ENCODE measurements at places on chromosomes 12 and 14. TPM values are rescaled to one million over a fixed set of nuclear protein-coding genes. Genes with fewer than 3 reads are reported as not detected.

DNA sequence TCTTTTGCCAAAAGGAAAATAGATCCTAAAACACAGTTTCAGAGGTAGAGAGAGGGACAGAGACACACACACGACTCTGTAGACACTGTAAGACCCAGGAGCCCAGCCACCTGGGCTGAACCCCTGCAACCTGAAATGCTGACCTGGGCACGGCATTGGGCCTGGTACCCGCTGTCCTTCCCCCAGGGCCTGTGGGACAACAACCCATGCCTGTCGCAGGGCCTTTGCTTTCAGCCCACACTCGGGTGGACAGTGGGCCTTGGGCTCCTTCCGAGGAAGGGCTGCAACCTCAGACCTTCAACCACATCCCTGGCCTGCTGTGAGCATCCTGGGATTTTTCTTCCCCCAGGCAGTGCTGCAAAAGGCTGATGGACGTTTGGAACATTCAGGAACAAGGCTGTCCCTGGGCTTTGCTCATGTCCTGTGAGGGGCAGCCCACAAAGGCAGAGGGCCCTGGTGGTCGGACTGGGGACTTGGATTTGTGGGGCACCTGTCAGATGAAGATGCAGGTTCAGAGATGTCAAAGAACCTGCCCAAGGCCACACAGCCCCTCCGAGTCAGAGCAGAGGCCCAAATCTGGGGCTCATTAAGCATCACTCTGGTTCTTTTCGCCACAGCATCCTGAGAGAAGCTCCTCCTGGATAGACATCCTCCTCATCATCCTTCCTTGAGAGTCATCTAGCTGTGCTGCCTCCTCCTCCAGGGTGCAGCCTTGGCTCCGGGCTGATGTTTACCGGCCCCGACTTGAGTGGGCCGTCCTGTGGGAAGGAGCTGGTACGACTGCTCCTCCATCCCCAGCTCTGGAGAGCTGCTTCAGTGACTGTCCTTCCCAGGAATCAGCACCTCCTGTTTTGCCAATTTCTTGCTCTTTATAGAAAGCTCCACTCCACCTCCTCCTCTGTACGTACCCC, 32.7 kb downstream of the CCDC92 start:
- DNase-seq, result no peak

DNA sequence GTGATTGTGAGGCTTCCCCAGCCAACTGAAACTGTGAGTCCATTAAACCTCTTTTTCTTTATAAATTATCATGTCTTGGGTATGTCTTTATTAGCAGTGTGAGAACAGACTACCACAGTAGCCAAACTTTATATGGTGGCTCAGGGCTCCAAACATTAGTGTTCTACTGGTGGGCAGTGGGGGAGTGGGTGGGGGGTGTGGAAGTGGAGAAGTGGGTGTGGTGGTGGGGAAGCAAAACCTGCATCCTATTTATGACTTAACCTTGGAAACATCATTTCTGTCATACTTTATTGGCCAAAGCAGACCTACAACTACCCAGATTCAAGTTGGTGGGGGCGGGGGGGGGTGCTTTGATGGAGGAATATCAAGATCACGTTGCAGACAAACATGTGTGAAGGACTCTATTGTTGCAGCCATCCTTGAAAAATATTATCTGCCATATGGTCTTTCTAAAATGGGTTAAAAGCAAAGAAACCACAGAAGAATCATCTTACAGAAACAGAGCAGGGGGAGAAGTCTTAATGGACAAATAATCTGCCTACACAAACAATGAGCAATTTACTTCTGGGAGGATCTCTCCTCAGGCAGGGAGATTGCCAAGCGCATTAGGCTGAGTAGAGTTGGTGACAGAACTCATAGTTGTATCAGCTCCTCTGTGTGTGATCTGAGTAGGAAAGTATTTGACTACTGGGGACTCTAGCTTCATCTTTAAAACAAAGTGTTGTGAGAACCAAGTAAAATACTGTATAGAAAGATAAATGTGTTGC, 1.4 kb upstream of the PWP1 start:
- no peak for DNase-seq

DNA sequence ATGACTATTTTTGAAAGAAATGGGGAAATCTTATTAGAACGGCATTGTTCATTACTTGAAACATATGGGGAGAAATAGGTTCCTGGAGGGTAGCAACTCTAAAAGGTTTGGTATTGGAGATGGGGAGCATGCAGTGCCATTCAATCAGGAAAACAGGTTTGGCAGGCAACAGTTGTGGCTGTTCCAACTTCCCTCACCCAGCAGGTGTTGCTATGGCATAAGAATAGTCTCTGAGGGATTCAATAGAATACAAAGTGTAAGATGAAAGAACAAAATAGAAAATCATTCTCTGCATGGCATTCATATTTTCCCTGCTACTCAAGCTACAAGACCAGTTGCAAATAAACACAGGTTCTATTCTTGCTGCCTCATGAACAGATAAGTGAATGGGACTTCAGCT, 393.3 kb upstream of the RPL10L start:
- DNase-seq, result no peak

- DNase-seq, result no peak
Observed at GRCh38 chr14:64191756-64192155, 102.4 kb downstream of the ESR2 start.

- DNase-seq, result no peak
Observed at GRCh38 chr12:911191-911826, 38.2 kb downstream of the RAD52 start.

- no peak for DNase-seq
Observed at GRCh38 chr12:104729091-104729490, 229.0 kb downstream of the SLC41A2 start.

DNA sequence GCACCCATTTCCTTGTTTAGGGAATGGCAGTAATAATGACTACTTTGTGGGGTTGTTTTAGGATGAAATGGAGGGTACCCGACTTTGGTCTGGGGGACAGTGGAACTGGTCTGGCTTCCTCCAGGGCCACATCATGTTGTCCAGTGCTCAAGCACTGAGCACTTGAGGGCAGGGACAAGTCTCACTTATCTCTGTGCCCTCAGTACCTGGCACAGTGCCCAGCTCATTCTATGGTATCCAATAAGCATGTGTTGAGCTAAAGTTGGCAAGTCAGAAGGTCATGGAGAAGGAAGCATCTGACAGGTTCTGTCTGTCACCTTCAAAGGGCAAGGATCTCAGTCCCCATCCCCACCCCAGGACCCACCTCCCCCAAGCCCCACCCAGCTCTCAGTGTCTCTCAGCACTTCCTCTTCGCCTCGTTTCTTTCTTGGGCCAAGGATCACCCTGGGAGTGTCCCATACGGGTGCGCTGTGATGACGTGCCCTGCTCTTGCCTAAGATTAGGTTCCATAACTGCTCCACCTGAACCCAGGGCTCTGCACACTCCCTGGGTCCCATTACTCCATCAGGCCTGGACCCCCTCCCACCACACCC, 24.3 kb upstream of the TMEM106C start:
- no peak for DNase-seq

The SLC39A5 gene
- total RNA-seq, result 0.57 TPM

The SLCO1B3 gene
- total RNA-seq, result not detected

The GPR68 gene
- 3.0 TPM for total RNA-seq

All from ureter (tissue), 1 donor.